ENCODE measurements at places on chromosomes 12 and 14.

DNA sequence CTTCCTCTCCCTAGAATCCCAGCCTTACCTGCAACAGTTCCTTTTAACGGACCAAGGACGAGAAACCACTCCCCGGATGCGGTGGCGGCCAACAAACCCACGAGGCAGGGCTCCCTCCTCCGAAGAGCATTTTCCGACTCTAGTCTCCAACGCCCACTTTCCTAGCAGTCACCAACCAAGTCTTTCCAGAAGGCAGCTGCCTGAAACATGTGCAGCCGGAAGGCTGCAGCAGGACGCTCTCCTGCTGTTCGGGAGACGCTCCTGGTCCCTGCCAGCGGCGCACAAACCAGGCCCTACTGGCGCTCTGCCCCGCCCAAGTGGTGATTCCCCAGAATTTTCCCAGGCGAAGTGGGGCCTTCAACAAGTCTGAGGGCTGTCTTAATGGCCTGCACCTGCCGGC lies 21.1 kb upstream of the ADAM20 start:
- no peak for DNase-seq

DNA sequence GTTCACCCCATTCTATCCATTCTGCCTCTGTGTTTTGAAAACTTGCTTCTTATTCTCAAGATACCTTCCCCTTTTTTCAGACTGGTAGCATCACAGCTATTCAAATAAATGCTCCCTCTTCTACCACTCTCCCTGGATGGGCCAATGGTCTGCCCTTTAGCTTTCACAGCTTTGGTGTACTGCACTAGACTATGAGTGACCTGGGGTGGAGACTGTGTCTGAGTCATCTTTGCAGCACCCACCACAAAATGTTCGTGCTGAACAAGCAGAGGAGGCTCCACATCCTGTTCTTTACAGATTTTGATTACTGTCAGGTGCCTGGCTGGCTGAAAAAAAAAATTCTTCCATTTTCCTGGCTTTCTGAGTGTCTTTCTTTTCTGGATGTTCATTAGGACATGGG lies 1104.1 kb upstream of the TMEM132C start:
- no peak for DNase-seq

DNA sequence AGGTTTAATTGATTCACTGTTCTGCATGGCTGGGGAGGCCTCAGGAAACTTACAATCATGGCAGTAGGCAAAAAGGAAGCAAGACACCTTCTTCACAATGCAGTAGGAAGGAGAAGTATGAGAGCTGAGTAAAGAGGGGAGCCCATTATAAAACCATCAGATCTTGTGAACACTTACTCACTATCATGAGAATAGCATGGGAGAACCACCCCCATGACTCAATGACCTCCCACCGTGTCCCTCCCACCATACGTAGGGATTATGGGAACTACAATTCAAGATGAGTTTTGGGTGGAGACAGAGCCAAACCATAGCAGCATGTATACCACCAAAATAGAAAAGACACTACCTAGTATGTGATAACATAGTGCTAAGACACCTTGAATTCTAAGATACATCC lies 2.9 kb upstream of the HMGA2 start:
- DNase-seq, result no peak

DNA sequence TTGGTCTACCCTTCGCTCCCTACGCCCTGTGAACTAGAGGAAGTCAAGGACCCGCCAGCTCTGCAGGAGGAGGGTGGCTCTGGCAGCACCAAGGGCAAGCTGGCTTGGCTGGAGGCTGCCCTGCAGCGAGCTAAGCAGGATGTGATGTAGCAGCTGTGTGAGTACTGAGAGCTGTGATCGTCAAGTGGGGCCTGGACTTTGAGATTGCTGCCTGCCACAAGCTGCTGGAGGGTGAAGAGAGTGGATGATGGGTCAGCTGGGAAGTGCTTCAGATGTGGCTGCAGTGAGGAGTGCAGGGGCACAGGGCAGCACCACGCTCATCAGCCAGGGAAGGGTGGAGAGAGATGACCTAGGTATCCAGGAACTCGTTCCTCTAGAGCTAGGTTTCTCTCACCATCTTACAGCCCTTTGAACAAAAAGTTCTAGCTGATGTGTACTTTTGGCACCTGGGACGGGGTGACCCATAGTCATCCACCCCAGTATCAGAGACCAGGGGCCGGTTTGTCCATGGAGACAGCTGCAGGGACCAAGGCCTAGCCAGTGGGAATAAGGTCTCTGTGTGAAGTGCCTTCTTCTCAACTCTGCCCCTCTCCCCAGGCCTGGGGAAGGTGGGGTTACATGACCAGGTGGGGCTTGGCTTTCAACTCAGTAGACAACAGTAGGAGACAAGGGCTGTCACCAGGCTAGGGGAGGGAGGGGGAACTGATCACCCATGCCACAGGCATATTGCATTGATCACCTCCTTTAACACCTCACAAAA lies 3.2 kb downstream of the KRT86 start:
- DNase-seq, result no peak

DNA sequence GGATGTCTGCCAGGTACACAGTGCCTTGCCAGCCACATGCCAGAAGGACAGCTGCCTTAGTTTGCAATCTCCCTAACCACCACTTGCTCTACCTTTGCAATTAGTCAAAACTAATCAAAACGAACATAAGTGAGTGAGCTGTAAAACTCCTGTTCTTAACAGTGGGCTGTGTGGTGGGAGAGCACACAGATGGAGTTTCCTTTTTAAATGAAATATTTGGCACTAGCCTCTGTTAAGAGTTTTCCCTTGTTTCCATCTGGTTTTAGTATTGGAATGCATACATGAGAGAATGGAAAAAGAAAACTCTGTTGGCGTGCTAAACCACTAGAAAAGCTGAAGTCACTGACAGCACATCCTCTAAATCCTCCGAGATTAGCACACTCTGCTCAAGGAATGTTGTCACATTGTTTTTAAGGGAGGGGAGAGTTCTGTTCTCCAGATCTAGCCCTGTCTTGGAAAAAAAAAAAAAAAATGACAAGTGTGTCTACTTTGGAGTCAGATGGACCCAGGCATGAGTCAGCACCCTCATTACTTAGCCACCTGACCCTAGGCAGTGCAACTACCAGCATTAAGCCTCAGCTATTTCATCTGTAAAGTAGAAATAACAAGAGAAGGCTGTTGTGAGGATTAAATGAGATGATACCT lies 83.9 kb downstream of the STXBP6 start:
- DNase-seq, result no peak

GRCh38 chr12:4431866-4432265 lies 13.7 kb downstream of the FGF6 start:
- no peak for DNase-seq

DNA sequence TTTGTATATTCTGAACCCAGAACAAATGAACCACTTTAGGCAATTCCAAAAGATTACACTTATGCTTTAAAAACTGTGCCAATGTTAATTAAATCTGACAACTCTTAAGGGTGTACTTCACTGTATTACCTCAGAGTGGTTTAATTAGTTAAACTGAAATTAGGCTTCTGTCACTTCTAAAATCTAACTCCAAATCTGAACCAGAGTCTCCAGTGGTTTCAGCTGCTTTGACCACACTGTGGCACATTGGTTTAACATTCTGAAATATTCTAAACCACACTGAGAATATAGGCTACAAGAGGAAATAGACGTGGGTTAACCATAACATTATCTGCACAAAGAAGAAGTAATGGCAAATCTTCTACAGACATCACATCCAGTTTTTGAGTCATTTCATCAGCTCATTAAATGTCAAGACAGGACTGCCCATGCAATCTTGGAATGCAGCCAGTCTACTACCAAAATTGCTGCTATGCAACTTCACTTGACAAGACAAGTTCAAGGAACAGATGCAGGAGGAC lies 94.8 kb downstream of the LRP6 start:
- no peak for DNase-seq

- no peak for DNase-seq
Observed at GRCh38 chr12:89951694-89952060, 243.0 kb upstream of the ATP2B1 start.

GRCh38 chr14:89641495-89642175 lies 224.6 kb upstream of the FOXN3 start:
- no peak for DNase-seq

DNA sequence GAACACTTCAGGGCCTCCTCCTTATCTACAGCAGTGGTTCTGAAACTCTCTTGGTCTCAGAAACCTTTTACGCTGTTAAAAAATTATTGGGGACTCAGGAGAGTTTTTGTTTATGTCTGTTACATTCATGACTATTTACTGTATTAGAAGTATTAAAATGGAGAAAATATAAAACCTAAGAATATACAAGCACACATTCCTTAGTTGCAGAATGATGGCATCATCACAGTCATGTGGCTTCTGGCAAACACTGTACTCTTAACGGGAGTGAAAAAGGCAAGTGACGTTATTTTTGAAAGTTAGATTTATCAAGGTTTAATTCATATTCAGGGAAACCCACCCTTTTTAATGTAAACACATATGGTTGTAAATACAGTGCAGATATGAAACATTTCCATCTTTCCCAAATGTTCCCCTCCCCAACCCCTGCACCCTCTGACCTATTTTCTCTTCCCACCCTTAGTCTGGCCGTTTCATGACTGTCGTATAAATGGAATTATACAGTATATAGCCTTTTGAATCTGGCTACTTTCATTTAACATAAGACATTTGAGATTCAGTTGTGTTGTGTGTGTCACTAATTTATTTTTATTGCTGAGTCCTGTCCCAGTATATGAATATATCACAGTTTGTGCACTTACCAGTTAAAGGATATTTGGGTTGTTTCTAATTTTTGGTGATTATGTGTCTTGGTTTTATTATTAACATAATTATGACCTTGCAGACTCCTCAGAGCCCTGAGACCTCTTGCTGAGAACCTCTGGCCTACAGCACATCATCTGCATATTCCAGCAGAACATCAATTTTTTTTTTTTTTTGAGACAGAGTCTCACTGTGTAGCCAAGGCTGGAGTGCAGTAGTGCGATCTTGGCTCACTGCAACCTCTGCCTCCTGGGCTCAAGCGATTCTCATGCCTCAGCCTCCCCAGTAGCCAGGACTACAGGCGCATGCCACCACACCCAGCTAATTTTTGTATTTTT lies 457.0 kb downstream of the PCNX1 start:
- DNase-seq, result no peak

DNA sequence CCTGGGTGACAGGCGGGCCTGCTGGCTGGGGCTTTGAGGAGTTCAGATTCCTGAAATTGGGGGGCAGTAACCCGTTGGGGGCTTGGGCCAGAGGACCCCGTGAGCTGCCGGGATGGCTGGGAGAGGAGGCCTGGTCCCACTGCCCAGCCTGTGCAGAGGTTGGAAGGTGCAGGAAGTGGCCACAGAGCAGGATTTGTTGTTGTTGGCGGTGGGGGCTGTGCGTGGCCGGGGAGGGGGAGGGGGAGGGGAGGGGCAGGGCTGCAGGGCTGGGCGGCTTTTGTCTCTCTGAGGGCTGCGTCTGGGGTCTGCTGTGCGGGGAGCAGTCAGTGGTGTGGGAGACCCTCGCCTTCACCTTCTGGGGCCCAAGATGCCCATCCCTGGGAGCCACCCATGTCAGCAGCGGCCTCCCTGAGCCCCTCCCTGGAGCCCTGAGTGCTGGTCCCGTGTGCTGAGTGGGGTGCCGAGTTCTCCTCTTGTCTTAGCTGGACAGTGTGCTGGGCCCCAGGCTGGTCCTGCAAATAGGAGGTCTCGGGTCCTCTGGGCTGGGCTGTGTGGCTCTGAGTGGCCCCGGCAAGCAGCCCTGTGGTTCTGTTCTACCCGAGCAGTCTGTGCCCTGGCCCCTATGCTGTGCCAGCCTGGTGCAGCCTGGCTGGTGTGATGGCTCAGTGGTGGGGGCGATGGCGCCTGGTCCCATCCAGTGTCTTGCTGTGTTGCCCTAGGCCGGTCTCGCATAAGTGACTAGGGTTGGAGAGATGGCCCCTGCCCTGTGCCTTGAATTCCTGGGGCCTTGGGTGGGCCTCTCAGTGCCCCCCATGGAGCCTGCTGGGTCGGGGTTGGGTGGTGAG lies 10.3 kb downstream of the KIF26A start:
- no peak for DNase-seq

- no peak for DNase-seq
Observed at GRCh38 chr14:90489916-90490719, 93.3 kb downstream of the CALM1 start.

- DNase-seq, result no peak
Observed at GRCh38 chr14:82850576-82850975, 1316.9 kb upstream of the SEL1L start.

All from WERI-Rb-1 (cell line).